WTC11 (cell line): ENCODE measurements at places on chromosomes 7 and 10.

GRCh38 chr7:95828824-95829790 is 56.8 kb downstream of the DYNC1I1 start:
- no peak for DNase-seq

- DNase-seq, result no peak
These were observed 462.9 kb downstream of the PTPRN2 start for GRCh38 chr7:158124671-158125079.

GRCh38 chr7:105246679-105247078 is 142.0 kb downstream of the SRPK2 start:
- no peak for DNase-seq

DNA sequence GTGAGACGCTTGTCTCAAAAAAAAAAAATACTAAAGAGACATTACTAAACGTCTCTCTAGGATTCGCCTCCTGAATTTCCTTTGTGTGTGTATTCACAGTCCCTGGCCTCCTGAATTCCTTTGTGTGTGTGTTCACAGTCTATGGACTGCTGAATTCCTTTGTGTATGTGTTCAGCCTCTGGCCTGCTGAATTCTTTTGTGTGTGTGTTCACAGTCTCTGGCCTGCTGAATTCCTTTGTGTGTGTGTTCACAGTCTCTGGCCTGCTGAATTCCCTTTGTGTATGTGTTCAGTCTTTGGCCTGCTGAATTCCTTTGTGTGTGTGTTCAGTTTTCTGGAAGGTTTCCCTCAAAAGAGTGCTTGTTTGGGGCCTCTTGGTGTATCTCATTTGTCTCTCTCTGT is 8.2 kb downstream of the BMS1 start:
- DNase-seq, result no peak

- no peak for DNase-seq
These were observed 117.2 kb downstream of the PIP4K2A start for GRCh38 chr10:22597138-22597537.

DNA sequence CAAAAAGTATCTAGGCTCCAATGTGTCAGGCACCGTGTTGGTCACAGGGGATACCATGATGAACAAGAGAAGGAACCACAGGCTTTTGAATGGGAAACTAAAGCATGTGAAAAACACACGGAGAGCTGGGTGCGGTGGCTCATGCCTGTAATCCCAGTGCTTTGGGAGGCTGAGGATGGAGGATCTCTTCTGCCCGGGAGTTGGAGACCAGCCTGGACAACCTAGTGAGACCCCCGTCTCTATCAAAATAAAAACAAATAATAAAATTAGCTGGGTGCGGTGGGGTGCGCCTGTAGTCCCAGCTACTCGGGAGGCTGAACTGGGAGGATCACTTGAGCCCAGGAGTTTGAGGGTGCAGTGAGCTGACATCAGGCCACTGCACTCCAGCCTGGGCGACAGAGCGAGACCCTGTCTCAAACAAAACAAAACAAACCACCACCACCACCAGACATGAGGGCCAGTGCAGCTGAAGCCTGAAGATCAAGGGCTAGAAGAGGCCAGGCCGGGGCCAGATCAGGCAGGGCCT is 611 bp upstream of the COPS6 start:
- no peak for DNase-seq

GRCh38 chr10:80459047-80459865 is 5.1 kb downstream of the TSPAN14 start:
- DNase-seq, result peak; percentile 30

DNA sequence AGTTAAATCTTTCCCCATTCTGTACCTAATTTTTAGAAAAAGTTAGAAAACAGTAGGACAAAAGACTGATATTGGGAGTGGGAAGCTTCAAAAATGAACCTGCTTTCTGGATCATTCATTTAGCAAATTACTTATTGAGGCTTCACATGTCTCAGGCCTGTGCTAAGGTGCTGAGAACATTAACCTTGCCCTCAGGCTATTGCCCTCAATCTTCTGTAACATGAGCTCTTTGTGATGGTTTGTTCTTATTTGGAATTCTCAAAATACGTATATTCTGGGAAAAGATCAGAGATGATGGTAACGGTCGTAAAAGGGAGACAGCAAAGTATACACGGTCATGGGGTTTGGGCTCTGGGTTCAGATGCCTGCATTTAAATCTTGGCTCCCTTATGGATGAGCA is 39.5 kb upstream of the PRKG1 start:
- no peak for DNase-seq
